Anterior cingulate cortex (tissue), 58 donors: ENCODE measurements at places on chromosomes 7 and 10.
A peak's percentile ranks its signal among the peaks of the same experiment; 100 is the strongest.

- DNase-seq: no peak
Measured at GRCh38 chr10:103572347-103573204, 79.1 kb downstream of the NEURL1 start.

GRCh38 chr7:83150310-83150709 lies 12.4 kb downstream of the PCLO start:
- DNase-seq: no peak

GRCh38 chr10:132675031-132675740 lies 110.8 kb downstream of the NKX6-2 start:
- DNase-seq: no peak

GRCh38 chr10:69413221-69413865 lies 3.4 kb downstream of the TACR2 start:
- DNase-seq: no peak

DNA sequence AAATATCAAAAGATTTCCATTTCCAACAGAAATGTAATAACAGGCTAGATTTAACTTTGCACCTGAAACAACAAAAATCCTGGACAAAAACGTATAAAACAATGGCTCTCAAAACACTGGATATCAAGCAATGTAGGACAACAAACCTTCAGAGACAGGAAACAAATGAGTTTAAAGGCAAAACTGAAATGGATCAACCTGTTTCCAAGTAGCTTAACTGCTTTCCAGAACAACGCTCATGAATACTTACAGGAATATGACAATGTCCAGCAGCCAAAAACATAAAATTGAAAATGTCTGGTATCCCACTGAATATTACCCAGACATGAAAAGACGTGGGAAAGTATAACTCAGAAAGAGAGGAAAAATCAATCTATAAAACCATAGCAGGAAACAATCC lies 62.8 kb downstream of the CUBN start:
- DNase-seq: no peak

DNA sequence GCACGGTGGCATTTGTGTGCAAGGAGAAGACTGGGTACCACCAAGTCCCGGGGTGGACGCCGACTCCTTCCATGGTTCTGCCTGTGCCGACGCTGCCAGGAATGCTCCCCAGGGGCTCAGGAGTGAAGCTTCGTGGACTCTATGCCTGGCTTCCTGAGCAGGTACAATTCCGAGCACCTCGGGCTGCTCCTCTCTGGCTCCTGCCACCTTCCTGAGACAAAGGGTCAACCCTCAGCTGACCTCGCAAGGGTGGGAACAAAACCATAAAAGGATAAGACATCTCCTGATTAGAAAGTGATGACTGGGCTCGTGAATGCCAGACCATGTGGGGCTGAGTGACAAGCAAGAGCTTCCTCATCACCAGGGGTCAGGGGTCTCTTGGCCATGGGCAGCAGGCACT lies 31.8 kb downstream of the CALML3 start:
- DNase-seq: no peak

- DNase-seq: peak; percentile 94
Measured at GRCh38 chr7:65006094-65006992, at the start of gene ERV3-1. Gene ERV3-1 (minus strand): TSS chr7:65006687. CDS start chr7:64993026, 13,661 bp downstream.

DNA sequence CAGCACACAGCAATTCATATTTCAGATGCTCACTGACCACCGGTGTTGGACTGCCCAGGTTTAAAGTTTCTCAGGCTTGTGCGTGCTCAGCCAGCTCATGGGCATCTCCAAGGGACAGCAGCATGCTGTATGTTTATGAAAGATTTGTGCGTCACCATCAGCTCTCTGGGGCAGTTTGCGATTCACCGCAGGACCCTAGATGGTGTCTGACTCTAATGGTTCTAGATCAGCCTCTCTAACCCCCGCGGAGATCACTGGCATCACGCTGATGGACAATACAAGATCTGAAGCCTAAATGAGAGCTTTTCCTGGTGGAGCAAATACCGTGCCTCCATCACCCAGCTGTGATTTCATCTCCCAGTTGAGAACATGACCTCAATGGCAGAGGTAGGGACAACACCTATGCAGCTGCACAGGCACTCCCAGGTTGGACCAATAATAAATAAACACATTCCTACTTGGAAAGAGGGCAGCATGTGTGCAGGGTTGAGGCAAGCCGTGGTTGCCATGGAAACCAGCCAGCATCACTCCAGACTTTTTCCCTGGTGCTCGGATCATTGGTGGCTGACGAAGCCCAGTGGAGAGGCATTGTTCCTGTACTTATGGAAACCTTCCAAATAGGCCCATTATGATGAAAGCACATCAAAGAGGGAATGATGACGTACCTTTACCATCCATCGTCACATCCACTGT lies 253.6 kb downstream of the KCNMA1 start:
- no peak for DNase-seq

DNA sequence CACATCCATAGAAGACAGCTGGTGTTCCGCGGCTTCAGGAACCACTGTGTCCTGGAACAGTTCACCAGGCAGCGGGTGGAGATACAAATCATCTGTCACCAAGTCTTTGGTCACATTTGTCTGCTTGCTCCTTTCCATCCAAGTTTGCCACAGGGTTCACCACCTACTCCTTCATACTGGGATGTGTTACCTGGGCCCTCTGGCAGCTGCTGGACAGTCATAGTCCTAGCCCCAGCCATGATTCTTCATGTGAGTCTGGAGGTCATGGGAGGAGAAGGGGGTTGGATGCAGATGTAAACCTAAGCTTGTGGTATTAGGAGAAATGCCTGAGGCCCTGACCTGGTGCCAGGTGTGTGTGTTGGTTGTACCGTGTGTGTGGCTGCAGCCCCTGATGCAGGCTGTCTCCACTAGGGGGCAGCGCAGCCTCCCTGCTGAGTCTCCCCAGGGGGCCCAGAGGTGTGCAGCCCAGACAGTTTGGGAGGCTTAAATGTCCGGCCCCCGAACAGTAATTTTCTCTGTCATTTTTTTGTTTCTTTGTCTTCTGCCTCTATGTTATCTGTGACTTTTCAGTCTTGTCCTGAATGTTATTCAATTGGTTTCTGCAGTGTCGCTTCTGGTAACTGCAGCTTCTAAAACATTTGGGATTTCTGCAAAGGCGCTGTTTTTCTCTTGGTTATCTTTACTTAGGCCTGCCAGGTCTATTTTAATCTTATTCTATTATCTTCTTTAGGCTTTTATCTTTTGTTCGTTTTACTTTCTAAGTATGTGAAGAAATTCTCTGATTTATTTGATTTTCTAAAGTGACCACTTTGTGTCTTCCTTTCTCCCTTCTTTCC lies 14.8 kb downstream of the NPS start:
- peak; percentile 10 for DNase-seq

GRCh38 chr10:125095228-125095627 lies 65.1 kb downstream of the CTBP2 start:
- DNase-seq: no peak

- DNase-seq: no peak
Measured at GRCh38 chr10:92527716-92528115, 46.2 kb downstream of the IDE start.

DNA sequence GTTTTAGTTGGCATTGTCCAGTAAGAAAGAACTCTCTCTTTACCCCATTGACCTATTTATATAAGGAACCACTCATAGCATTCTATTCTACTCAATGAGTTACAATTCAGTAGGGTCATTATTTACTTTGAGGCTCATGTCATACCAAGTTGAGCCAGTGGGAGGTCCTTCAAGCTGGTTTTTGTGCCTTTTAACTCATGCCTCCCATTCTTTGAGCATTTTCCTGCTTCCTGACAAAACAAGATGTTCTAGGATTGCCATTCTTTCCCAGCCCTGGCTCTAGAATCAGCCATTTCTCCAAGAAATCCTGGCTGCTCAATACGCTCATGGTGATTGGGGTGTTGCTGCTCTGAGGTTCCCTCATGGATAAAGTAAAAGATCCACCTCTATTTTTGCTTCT lies 250.1 kb downstream of the ABCA13 start:
- DNase-seq: no peak
